Activated CD4-positive, alpha-beta memory T cell treated with anti-CD3 and anti-CD28 coated beads, Interleukin-2, amount 10 ng/mL, durations not matched to agents 7 days and 5 days (primary cell): ENCODE measurements at places on chromosomes 1 and 21. TPM values are rescaled to one million over a fixed set of nuclear protein-coding genes. Genes with fewer than 3 reads are reported as not detected.

KCNK1 gene
- total RNA-seq = 9.0 TPM

AGO4 gene
- 20.9 TPM for total RNA-seq

DNA sequence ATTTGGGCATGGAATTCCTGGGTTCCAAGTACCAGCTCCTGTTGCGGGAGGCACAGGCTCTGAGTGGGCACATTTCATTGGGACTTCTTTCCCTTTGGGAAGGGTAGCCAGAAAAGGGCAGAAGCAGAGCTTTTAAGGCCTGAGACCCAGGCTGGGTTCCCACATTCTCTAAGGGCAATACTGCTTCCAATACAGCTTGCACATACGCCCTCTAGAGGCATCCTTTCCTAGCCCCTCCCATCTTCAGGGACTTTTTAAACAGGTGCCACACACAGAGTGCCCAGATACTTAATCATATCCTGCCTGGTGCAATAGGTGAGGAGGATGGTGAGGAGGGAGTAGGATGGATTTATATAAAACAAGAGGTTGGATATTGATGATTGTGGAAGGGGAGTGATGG lies 5.7 kb downstream of the GPR88 start:
- peaks cover 27% of the 10 kb centered on the region for H3K27me3 ChIP-seq
- H3K4me1 ChIP-seq = peaks cover 8% of the 10 kb centered on the region
- H3K4me3 ChIP-seq = no peak overlapping the region
- DNase-seq = peak; percentile 49

DNA sequence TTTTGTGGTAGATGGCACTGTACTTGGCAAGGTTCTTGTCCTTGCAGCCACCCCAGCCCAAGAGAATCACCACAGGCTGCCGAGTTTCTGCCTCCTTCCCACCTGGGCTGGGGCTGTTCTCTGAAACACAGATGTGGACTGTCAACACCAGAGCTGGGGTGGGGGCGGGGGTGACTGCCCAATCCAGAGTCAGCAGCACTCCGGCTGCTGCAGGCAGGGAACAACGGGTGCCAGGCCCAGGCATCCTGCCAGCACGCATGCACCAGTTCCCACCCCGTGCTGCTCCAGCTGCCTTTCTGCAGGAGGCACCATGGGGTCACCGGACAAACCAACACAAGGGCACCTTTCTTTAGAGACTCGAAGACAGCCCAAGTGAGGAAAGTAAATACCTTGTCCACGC lies 14.1 kb downstream of the TMEM53 start:
- H3K27me3 ChIP-seq = no peaks in the 10 kb centered on the region
- no peak for DNase-seq
- no peak overlapping the region for H3K4me3 ChIP-seq
- no peaks in the 10 kb centered on the region for H3K36me3 ChIP-seq

C1orf185 gene
- not detected for total RNA-seq

DNA sequence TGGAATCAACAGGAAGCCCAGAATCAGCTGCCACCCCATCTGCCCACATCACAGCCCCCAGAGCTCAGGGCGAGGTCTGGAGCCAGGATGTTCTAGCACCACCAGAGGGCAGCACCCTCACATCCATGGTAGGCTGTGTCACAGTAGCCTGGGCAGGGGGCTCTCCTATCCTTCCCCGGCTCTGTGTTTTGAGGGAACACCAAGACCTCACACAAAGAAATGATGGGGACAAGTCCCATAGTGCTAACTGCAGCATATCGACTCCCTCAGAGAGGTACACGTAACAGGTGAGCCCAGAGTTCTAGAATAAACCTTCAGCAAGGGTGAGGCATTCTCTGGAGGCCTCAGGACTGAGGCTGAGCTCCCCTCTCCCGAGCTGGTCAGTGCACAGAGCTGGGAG lies 2.3 kb upstream of the KCNC4 start:
- peaks cover 3% of the 10 kb centered on the region for H3K36me3 ChIP-seq
- peak; percentile 79 for DNase-seq
- no peak overlapping the region for H3K4me3 ChIP-seq
- H3K27me3 ChIP-seq = peaks cover 8% of the 10 kb centered on the region
- H3K4me1 ChIP-seq = peaks cover 43% of the 10 kb centered on the region

DNA sequence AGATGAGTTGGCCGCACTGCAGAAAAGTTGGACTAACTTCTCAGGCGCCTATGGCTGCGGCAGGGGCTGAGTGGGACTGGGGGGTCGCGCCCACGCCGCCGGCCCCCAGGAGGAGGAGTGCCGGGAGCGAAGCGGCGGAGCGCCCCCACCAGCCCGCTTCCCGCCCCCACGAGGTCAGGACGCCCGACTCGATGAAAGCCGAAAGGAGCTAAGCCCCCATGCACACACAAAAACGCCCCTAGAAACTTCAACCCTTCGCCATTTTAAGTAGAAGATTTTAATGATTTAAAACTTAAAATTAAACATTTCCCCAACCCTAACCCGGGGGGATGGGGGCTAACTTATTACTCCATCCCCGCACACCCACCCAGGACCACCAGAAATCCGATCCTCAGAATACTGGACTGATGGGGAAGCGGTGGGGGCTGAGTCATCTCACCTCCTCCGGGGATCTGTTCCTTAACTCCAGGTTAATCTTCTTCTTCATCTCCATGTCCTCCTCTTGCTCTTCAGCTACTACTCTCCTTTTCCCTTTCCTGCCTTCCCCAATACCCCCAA lies 539 bp downstream of the ANP32E start:
- H3K27ac ChIP-seq = no peak overlapping the region
- DNase-seq = peak; percentile 41
- peaks cover 21% of the 10 kb centered on the region for H3K36me3 ChIP-seq
- peaks cover 24% of the 10 kb centered on the region for H3K4me1 ChIP-seq
- H3K27me3 ChIP-seq = no peaks in the 10 kb centered on the region
- no peak overlapping the region for H3K4me3 ChIP-seq

MIXL1 gene
- total RNA-seq = not detected

DNA sequence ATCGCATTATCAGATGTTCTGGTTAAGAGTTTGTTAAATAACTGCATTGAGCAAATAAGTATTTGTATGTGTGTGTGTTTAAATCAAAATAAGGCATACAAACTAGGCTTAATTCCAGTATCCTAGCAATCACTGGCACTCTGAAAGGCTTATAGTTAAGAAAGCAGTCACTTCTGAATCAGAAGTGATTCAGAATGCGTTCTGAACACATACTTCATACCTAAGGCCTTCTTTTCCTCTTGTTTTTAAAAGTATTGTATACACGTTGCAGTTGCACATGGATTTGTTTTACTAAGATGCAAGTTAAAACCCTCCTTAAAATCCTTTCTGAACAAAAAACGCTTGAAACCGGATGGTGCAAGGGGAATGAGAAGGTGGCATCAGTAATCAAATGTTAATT lies 238.4 kb upstream of the DMRTA2 start:
- H3K4me3 ChIP-seq = no peak overlapping the region
- H3K27ac ChIP-seq = no peak overlapping the region
- H3K27me3 ChIP-seq = no peaks in the 10 kb centered on the region
- no peak for DNase-seq
- H3K36me3 ChIP-seq = no peaks in the 10 kb centered on the region

CA6 gene
- not detected for total RNA-seq

DNA sequence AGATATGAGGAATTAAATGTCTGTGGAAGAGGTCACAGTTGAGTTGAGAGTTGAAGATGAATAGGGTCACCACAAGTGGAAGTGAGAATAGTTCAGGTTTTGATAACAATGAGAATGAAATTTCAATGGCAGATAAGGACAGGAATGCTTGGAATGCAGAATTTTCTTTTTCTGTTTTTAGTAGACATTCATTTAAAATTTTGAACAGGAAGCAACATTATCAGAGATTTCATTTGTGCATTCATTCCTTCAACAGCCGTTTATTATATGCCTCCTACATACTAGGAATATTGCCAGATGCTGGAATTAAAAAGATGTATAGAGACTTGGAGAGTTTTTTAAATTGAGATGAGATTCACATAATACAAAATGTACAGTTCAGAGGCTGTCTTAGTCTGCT lies 126.8 kb downstream of the ITSN1 start:
- no peaks in the 10 kb centered on the region for H3K36me3 ChIP-seq
- no peak overlapping the region for H3K27ac ChIP-seq
- no peak for DNase-seq
- no peaks in the 10 kb centered on the region for H3K27me3 ChIP-seq

GRCh38 chr1:201769966-201770365 lies 59.0 kb upstream of the IPO9 start:
- peaks cover 6% of the 10 kb centered on the region for H3K27me3 ChIP-seq
- H3K36me3 ChIP-seq = no peaks in the 10 kb centered on the region
- no peaks in the 10 kb centered on the region for H3K4me1 ChIP-seq
- no peak overlapping the region for H3K4me3 ChIP-seq
